ENCODE measurements at places on chromosomes 12 and 14.

GRCh38 chr12:19382111-19382526 is 57.2 kb upstream of the AEBP2 start:
- DNase-seq = no peak

- DNase-seq = no peak
These were observed 35.8 kb upstream of the ERGIC2 start for GRCh38 chr12:29416748-29417147.

DNA sequence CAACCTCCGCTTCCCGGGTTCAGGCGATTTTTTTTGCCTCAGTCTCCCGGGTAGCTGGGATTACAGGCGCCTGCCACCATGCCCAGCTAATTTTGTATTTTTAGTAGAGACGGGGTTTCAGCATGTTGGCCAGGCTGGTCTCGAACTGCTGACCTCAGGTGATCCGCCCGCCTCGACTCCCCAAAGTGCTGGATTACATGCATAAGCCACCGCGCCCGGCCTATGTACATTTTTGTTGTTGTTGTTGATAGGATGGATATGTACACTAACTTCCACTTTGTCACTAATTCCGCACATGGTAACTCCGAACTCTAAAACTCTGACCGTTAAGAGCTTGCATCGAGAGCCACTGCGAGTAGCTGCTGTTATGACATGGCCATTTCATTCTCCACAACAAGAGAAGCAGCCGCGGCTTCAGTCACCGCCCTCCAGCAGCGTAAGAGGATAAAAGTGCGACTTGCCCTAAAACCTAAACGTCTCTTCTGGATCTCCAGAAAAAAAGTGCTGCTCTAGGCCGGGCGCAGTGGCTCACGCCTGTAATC is 742 bp upstream of the MARS1 start:
- no peak for DNase-seq

- no peak for DNase-seq
These were observed 26.2 kb downstream of the BCL11B start for GRCh38 chr14:99245564-99246511.

- no peak for DNase-seq
These were observed 369.2 kb upstream of the PDE3A start for GRCh38 chr12:19998961-19999804.

DNA sequence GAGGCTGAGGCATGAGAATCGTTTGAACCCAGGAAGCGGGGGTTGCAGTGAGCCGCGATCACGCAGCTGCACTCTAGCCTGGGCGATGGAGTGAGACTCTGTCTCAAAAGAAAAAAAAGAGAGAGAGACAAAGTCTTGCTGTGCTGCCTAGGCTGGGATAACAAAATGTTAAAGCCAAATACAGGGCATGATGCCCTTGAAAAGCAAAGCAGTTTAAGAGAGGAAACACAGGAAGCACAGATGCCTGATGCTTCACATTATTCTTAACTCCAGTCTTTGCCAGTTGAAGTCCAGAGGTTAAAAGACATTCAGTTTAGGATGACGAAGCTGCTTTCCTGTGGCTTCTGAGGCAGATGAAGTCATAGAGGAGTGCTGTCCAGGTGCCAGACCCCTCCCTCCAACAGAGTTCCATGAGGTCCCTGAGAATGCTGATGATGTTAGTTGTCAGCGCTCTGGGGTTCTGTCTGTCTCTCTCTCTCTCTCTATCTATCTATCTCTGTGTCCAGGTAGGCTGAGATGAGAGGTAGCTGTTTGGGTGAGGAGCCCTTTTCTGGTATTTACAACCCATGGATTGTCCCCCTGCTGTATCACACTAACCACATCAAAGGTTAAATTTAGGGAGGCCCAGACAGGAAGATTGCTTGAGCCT is 4.9 kb upstream of the MRPL52 start:
- DNase-seq = no peak

GRCh38 chr14:94052199-94052598 is 26.1 kb downstream of the OTUB2 start:
- DNase-seq = no peak

DNA sequence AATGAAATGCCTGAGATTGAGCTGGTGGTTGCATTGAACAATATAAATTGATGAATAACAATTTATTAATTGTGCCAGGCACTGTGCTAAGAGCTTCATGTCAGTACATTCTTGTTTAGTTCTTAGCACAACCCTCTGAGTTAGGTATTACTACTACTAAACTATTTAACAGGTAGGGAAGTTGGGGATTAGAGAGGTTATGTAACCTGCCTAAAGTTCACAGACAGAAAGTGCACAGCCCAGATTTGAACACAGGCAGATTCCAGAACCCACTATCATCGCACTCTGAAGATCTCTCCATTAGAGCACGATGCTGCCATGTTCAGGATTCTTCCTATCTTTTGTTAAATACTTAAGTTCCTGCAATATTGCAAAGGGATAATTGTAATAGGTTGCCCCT is 49.3 kb downstream of the ETV6 start:
- no peak for DNase-seq

DNA sequence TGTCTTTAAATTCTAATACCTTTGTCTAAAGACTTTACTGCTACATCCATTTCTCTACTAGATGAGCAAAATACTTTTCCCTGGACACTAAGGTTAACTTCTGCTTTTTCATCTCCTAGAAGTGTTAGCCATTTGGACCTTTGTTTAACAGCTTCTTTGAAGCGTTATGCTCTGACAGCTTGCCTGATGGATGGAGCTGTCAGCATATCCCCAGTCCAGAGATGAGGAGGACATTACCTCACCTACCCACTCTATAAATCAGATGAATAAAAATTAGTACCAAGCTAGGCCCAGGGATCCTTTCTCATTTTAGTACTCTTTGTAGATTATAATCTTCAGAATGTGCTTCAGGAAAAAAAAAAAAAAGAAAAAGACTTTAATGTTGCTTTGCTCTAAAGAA is 222.7 kb downstream of the PELI2 start:
- no peak for DNase-seq

- DNase-seq = no peak
These were observed 56.7 kb downstream of the C14orf132 start for GRCh38 chr14:96095581-96096476.

DNA sequence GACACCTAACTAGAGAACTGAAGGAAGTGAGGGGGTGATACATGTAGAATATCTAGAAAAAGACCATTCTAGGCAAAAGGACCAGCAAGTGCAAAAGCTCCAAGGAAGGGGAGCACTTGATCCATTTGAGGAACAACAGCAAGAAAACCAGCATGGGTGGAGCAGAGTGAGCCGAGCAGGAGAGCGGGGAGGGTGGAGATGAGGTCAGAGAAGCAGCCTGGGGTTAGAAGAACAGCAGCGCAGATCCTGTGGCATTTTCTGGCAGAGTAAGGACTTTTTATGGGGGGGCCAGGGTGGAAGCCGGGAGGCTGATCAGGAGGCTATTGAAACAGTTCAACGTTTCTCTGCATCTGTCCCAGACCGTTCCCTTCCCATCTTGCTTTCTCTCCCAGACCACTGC is 24.5 kb upstream of the TMCC3 start:
- no peak for DNase-seq

GRCh38 chr14:66069036-66069435 is 417.1 kb upstream of the CCDC196 start:
- DNase-seq = no peak

DNA sequence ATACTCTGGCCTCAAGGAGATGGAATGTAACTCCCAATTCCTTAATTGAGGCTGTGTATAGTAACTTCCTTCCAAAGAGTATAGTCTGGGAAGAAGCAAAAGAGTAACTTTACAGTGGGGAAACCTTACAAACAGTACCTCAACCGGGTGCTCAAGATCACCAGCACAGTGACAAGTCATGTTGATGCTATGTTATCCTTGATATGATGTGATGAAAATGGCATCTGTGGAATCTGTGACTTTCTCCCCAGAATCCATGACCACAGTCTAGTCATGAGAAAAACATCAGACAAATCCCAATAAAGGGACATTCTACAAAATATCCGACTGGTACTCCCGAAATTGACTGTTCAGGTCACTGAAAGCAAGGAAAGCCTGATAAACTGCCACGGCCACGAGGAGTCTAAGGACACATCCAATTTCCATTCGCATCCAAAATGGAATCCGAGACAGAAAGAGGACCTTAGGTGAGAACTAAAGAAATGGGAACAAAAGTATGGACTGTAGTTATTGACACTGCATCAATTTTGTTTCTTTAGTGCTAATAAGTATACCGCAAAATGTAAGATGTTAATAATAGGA is 97.3 kb upstream of the FRMD6 start:
- DNase-seq = no peak

- DNase-seq = peak; percentile 80
These were observed 3.5 kb upstream of the TSPAN9 start for GRCh38 chr12:3073438-3074250.

- no peak for DNase-seq
These were observed 48.4 kb downstream of the CACNA2D4 start for GRCh38 chr12:1870086-1870485.

- no peak for DNase-seq
These were observed 3.1 kb downstream of the ARHGEF25 start for GRCh38 chr12:57614178-57614947.

- no peak for DNase-seq
These were observed 240.0 kb upstream of the FOXN3 start for GRCh38 chr14:89657014-89657413.

- DNase-seq = no peak
These were observed 203.3 kb downstream of the NAV3 start for GRCh38 chr12:78034025-78034424.

GRCh38 chr14:22563987-22564386 is 25.0 kb downstream of the DAD1 start:
- DNase-seq = no peak

DNA sequence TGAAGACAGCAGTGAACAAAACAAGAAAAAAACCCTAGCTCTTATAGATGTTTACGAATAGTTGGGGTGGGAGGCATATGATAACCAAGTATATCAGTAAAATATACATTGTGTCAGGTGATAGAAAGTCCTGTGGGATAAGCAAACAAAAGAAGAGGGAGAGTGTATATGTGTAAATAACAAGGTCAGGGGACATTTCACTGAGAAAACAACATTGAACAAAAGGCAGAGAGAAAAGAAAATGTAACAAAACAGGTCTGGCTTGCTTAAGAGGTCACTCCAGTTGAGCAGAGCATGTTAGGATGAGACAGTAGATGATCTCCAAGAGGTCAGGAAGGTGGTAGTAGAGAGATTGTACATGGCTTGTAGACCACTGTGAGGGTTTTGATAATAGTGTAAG is 304.1 kb downstream of the ACSS3 start:
- DNase-seq = no peak

DNA sequence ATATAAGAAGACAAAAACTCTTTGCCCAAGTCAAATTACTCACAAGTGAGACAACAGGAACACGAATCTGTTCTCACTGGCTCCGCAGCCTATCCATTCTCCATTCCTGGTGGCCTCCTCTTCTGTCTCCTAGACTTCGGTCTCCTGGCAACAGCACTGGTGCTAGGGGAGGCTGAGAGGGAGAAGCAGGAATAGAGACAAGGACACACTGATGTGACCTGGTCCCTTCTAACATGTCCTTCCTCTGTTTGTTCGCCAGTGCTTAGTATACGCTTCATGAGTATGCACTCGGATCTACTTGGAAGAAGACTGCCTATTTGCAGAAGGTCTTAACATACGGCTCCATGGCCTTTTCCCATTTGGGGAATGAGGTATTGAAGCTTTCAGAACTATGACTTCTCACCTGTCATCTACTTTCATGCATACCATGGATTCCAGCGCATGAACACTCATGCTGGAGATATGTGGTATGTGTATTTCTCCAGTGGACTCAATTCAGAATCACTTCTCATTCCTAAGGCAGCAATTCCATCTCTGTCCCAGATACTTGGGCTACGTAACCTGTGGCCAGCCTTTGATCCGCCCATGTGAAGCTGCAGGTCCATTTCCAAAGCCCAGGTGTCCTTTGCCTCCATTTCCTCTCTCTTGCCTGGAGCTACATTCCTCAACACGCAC is 33.9 kb downstream of the BHLHE41 start:
- DNase-seq = no peak

DNA sequence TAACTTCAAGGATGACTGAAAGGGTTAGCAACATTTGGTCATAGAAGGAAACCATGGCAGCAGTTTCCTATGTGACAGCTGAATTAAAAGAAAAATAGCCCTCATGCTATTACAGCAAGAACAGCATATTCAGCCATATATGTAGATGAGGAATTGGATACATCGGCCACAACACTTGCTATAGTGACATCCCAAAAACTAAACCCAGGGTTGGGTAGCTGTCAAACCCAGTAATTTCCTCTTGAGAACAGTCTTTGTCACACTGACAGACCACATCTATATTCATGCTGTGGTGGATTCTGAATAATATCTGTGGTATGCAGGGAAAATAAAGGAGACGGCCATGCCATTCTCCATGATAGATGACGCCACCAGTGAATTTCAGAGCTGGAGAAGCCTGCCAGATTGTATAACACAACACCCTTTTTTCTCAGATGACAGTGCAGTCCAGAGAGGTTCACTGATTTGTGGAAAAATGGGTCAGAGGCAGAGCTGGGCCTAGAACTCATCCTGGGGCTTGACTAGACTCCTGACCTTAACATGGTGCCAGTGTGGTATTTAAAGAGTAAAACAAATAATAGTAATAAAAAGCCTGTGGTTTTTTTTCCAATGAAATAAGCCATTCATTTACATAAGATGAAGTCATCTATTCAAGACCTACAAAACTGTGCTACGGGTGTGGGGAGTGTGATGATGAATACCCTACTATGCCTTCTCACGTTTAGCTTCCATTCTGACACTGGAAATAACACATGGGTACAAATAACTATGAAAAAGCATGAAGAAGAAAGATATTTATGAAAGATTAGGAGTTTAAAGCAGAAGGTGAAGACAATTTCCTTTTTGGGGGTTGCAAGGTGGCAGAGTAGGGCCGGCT is 32.3 kb downstream of the EFCAB11 start:
- DNase-seq = no peak

- DNase-seq = no peak
These were observed 6.0 kb downstream of the KRT79 start for GRCh38 chr12:52828156-52828555.

GRCh38 chr14:102838501-102838900 is 61.3 kb downstream of the TRAF3 start:
- no peak for DNase-seq

GRCh38 chr14:24979725-24980239 is 70.2 kb downstream of the STXBP6 start:
- no peak for DNase-seq

- no peak for DNase-seq
These were observed 10.7 kb downstream of the MYO1A start for GRCh38 chr12:57039016-57039798.

- no peak for DNase-seq
These were observed 3.5 kb downstream of the GCN1 start for GRCh38 chr12:120190985-120191480.

GRCh38 chr14:92969871-92970270 is 46.9 kb downstream of the CHGA start:
- no peak for DNase-seq

GRCh38 chr12:53651737-53652136 is 24.1 kb downstream of the ATP5MC2 start:
- DNase-seq = no peak

GRCh38 chr12:100721169-100721568 is 73.4 kb upstream of the ANO4 start:
- no peak for DNase-seq

Measured in activated CD4-positive, alpha-beta T cell treated with anti-CD3 and anti-CD28 coated beads, Interleukin-2, amount 50 U/mL, for 24 hours (primary cell).